Activated CD4-positive, alpha-beta memory T cell treated with anti-CD3 and anti-CD28 coated beads, Interleukin-2, amount 10 ng/mL, durations not matched to agents 7 days and 5 days (primary cell): ENCODE measurements at places on chromosomes 2 and 18. TPM values are rescaled to one million over a fixed set of nuclear protein-coding genes. Genes with fewer than 3 reads are reported as not detected.

- no peak for DNase-seq
Measured at GRCh38 chr2:109398366-109399015, 215.3 kb downstream of the SEPTIN10 start.

- no peak for DNase-seq
Measured at GRCh38 chr2:197571627-197572271, 55.9 kb downstream of the MOB4 start.

DNA sequence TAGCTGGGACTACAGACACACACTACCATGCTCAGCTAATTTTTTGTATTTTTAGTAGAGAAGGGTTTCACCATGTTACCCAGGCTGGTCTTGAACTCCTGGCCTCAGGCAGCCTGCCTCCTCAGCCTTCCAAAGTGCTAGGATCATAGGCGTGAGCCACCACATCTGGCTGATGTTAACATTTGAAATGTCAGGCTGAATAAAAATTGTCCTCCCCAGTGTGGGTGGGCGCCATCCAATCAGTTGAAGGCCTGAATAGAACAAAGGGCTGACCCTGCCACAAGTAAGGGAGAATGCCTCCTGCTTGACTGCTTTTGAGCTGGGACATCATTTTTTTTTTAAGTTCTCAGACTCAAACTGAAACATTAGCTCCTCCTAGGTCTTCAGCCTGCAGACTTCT, 21.0 kb upstream of the RHOB start:
- no peak for DNase-seq

SGO2 gene
- total RNA-seq = 45.3 TPM

RGPD4 gene
- 0.10 TPM for total RNA-seq

GRCh38 chr2:45709137-45709536, 57.7 kb downstream of the PRKCE start:
- no peak for DNase-seq

- no peak for DNase-seq
Measured at GRCh38 chr2:216776066-216776850, 80.9 kb upstream of the IGFBP5 start.

DNA sequence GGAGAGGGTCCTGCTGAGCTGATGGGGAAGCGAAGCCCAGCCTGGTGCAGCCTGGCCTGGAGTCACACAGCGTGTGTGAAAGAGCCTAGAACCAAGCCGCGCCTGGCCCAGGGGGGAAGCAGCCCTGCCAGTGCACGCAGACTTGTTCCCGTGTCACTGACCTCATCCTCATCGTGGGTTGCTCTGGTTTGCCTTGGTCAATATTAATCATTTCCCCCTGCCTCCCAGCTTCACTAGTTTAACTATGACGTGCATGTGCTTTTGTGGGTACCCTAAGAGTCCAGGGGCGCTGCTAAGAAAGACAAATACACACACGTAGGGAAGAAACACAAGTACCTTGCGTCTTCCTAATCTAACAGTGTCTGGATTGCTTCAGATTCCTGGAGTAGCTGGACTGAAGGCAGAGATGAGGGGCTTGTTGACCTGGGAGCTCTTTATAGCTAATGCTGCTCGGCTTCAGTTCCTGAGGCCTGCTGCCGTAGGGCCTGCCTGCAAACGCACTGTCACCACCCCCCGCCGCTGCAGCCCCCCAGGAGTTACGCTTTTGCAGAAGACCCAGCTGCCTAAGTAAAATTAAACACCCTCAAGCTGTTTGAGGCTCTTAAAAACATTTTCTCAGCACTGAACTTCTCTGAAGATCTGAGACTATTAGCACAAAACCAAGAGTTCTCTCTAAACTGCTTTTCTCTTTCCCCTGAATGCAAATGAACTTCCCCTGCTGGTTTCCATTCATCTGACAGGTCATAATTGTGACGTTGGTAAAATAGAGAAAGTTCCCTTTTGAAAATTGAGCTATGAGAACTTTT, 159.2 kb downstream of the FAM210A start:
- DNase-seq = peak; percentile 42

DNA sequence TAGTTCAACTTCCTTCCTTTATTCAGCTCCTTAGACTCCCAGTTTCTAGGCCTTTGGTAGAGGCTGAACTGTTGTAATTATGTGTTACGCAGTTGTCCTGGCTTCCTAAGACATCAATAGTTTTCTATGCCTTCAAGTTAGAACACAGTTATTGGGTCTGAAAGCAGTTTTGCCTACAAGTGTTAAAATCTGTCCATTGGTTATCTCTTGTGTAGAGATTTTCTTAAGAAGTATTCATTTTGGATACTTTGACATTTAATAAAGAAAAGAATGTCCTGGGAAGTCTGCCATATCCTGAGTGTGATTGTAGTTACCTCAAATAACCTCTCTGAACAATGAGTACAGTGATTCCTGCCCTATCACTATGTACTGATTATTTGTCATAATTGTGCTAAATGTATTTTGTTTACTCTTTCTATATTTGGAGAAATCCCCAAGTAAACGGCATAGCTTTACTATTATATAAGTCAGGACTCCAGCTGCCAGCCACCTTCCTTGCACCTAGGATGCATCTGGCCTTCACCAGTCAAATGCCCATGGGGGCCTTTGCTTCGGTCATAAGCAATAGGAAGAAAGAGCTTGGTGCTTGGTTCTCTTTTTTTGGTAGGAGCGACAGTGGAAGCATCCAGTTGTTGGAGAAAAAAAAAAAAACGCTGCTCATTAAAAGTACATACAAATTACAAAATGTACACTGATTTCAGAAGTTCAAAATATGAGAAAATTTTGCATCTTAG, 449.5 kb upstream of the PKDCC start:
- DNase-seq = no peak

DNA sequence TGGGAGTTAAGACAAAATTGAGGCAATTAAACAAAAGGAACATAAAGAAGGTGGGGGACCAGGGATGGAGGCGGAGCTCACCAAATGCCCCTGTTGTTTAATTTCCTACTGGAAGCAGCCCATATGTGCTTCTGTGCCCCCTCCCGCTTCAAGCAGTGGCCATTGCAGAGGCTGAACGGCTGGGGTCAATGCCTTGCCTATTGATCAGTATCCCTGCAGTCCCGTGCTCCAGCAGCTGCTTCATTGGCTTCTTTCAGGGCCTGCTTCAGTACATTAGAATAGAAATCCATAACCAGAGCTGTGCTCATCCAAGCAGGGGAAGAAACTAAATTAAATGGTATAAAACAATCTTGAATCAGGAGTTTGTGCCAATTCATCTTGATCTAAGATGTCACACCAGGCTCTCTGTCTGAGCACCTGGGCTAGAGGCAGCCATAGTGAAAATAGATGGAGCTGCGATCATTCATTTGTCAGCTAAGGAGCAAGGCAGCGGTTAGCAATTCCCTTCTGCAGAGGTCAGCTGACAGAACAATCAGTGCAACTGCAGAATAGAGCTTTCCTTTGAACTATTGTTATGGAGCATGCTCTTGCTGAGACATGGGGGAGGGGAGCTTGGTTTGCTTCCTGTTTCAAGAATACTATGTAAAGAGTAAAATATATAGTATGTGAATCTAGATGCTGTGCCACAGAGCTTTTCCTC, 222.4 kb downstream of the WDR7 start:
- DNase-seq = no peak
